ENCODE measurements at places on chromosomes 7 and 10. TPM values are rescaled to one million over a fixed set of nuclear protein-coding genes. Genes with fewer than 3 reads are reported as not detected.

- H3K27me3 ChIP-seq = no peaks in the 10 kb centered on the region
- H3K27ac ChIP-seq = peak overlapping the region; percentile 6
- DNase-seq = no peak
- peaks cover 7% of the 10 kb centered on the region for H3K4me1 ChIP-seq
These were observed 82.6 kb downstream of the GNAI1 start for GRCh38 chr7:80216996-80217842.

DNA sequence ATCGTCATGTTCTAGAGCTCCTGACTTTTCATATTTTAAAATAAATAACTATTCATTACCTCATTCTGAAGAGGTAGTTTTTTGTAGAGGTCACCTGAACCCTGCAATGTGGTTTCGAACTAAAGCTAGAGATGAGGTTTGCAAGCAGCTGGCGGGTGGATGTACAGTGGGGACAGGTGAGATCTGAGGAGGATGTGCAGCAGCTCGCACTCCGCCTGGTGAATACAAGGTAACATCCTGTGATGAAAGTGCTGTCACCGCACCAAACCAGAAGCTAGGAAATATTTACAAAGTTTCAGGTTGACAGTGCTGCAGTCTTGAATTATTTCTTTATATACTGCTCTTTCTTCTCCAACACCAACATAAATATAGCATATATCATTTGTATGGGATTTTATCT lies 26.5 kb downstream of the NDUFB2 start:
- no peaks in the 10 kb centered on the region for H3K27me3 ChIP-seq
- H3K4me3 ChIP-seq = no peak overlapping the region

- H3K4me3 ChIP-seq = no peak overlapping the region
- no peaks in the 10 kb centered on the region for H3K36me3 ChIP-seq
- no peaks in the 10 kb centered on the region for H3K27me3 ChIP-seq
- DNase-seq = no peak
- H3K27ac ChIP-seq = peak overlapping the region; percentile 35
- H3K4me1 ChIP-seq = peaks cover 21% of the 10 kb centered on the region
These were observed 130.7 kb upstream of the ZMIZ1 start for GRCh38 chr10:78937800-78938694.

GRCh38 chr10:73655257-73655989 lies 406 bp downstream of the SYNPO2L start:
- H3K4me1 ChIP-seq = no peaks in the 10 kb centered on the region
- H3K4me3 ChIP-seq = no peak overlapping the region
- no peak overlapping the region for H3K27ac ChIP-seq

DNA sequence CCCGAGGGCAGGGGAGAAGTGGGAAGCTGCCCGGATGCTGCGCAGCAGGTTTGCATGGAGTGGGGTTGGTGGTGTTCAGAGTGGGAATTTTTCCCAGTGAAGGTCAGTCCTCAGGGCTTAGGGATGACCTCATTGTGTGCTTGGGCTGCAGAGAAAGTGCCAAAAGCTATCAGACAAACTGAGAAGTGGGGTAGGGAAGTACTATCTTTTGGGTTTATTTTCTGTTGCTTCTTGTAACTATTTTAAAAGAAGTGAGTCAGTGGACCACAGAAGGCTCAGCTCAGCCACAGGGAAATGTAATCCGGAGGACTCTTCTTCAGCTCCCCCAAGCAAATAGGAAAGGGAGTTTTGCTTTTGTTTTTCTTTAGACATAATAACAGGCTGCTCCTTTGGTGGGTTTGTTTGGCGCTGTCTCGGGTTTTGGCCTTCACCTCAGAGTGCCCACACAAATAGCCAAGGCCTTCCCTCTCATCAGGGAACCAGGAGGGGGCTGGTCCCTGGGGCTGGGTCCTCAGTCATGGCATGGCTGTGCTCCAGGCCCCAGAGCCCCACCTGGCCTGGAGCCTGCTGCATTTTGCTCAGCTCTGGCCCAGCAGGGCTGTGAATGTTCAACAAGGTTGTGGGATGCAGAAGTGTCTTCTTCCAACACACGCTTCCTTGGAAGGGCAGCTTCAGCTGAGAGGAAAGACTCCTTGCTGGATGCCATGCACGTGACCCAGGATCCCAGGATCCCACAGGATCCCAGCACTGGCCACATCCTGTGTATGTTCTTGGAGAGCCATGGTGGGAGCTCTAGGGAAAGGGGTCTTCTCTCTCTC lies 5.4 kb upstream of the FAM170B start:
- no peaks in the 10 kb centered on the region for H3K4me1 ChIP-seq
- no peak overlapping the region for H3K27ac ChIP-seq
- no peaks in the 10 kb centered on the region for H3K36me3 ChIP-seq
- no peak for DNase-seq
- peaks cover 33% of the 10 kb centered on the region for H3K27me3 ChIP-seq

DNA sequence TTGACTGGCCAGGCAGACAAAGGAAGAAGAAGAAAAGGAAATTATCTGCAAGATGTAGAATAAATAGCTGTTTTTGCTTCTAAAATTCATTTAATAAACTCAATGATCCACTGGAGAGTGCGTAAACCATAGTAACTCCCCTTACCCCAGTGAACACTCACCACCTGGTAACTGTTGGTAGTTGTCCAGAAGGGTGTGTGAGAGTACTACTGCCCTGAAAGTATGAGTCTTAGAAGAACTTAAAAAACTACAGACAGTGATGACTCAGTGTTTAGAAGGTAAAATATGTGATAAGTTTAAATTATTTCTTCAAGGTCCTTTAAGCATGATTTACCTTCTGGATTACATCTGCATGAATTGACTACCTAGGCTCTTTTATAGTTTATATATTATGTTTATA lies 53.0 kb upstream of the SEMA3A start:
- no peaks in the 10 kb centered on the region for H3K27me3 ChIP-seq
- DNase-seq = no peak
- H3K36me3 ChIP-seq = peaks cover 21% of the 10 kb centered on the region
- peaks cover 21% of the 10 kb centered on the region for H3K4me1 ChIP-seq
- no peak overlapping the region for H3K4me3 ChIP-seq
- H3K27ac ChIP-seq = no peak overlapping the region

The ZNF786 gene
- 12.1 TPM for total RNA-seq

The DGKI gene
- 2.2 TPM for total RNA-seq

Measured in mesothelial cell of epicardium (in vitro differentiated cells).